ENCODE measurements at places on chromosomes 2 and 18.

GRCh38 chr2:191866675-191867506 is 20.0 kb upstream of the CAVIN2 start:
- no peak for DNase-seq

- DNase-seq = no peak
Observed at GRCh38 chr2:177028296-177028695, 184.3 kb upstream of the HNRNPA3 start.

DNA sequence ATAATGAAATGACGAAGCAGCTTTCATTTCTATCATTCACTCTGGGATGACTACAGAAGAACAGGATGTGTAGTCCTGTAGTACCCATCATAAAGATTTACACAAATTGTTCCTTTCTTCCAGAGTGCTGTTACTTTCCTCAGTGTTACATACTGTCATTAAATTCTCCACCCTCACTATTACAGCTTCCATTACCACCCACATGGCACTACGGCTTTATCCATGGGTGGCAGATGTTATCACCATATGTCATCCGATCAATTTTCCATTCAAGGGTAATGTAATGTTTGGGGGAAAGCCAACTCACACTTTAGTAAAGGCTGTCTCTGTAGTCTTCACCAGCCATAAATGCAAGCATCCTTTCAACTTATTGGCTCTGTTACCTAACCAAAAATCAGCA is 7.1 kb upstream of the CSRNP3 start:
- no peak for DNase-seq

DNA sequence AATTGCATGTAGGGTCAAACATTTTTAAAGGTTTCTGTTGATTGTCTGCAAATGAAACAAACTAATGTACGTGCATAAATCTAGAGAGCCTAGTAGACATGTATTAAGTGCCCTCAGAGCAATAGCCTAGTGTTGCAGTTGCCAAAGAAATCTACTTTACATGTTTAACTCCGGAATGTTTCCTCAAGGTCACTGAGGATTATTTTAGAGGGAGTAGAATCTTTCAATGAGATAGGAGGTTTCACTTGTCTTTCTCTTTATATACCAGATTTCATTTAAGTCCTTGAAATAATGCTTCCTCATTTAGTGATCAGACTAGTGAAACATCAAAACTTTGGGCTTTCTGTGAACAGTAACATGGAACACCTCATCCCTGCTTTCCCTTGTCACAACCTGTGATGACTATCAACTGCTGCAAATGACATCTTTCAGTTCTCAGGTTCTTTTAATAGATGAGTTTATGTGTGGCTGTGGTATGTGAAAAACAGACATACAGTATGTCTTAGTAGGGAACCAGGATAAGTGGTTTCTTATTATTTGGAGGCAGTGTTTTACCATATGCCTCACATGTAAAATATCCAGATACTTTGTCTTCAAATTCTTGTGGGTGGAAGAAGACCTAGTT is 5.5 kb downstream of the UBE2E3 start:
- no peak for DNase-seq

DNA sequence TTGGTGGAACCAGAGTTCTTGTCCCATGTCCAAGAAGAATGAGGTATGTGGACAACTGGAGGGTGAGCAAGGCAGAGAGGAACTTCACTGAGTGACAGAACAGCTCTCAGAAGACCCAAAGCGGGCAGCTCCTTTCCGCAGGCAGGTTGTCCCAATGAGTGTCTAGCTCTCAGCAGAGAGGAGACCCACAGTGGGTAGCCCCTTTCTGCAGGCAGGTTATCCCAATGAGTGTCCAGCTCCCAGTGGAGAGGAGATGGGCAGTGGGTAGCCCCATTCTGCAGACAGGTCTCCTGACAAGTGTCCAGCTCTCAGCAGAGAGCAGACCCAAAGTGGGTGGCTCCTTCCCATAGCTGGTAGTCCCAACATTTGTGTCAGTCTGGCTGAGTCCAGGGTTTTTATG is 69.6 kb downstream of the SRBD1 start:
- no peak for DNase-seq

DNA sequence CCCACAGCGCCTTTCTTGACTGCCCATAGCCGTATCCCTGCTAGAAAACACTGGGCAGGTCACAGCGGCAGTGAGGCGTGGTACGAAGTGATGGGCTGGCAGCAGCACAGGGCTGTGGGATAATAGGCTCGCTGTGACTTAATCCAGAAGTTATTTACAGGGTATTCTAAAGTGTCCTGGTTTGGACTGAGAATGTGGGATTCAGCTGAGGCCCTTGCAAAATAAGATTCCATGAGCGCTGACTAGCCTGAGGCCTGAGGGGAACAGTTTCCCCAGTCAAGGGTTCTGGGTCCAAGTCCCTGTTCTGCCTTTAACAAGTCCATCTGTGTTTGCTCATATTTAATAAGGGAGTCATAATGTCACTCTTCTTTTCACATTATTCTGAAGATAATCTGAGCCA is 34.6 kb downstream of the SETBP1 start:
- no peak for DNase-seq

Data from activated gamma-delta T cell treated with anti-CD3 and anti-CD28 coated beads, Interleukin-2, amount 50 U/mL, for 16 hours (primary cell).